Tongue (tissue), 3 donors: ENCODE measurements at places on chromosomes 1 and 21. TPM values are rescaled to one million over a fixed set of nuclear protein-coding genes. Genes with fewer than 3 reads are reported as not detected.

DNA sequence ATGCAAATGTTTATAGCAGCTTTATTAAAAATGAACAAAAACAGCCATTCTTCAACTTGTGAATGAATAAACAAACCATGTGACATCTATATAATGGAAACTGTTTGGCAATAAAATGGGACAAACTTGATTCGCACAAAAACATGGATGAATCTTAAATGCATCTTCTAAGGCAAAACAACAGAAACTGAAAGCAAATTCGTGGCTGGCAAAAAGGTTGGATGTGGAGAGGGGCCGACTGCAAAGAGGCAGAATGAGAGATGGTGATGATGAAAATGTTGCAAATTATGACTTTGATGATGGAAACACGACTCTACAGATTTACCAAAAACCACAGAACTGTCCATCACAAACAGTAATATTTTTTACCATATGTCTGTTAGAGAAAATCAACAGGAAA is 327.0 kb upstream of the NR5A2 start:
- DNase-seq = no peak

GRCh38 chr1:119332622-119333021 is 36.0 kb upstream of the HAO2 start:
- no peak for DNase-seq

GRCh38 chr21:42471206-42471605 is 24.8 kb downstream of the RSPH1 start:
- no peak for DNase-seq

DNA sequence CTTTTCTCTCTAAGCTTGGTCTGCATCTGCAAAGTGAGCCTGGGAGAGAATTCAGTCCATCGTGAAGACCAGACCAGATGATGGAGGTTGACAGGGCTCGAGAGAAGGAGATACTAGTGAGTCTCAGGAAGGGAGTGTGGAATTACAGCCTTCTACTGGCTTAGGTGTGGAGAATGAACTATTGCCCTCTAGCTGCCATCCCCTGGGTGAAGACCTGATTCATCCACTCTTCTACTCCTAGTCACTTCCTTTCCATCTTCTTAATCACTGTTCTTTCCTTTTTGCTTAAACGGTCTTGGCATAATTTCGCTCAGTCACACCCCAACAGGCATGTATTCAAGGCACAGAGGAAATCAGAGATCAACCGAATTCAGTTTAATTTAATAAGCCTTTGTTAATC is 34.0 kb upstream of the HSD17B7 start:
- DNase-seq = no peak

- DNase-seq = no peak
Measured at GRCh38 chr1:197424380-197424779, 156.3 kb downstream of the CRB1 start.

- no peak for DNase-seq
Measured at GRCh38 chr21:26833460-26833939, 11.7 kb downstream of the ADAMTS1 start.

GRCh38 chr1:147236959-147237791 is 5.3 kb upstream of the CHD1L start:
- DNase-seq = no peak

- DNase-seq = peak; percentile 79
Measured at GRCh38 chr1:202998836-202999750, 8.1 kb upstream of the TMEM183A start.

- DNase-seq = no peak
Measured at GRCh38 chr1:211699059-211699458, 23.6 kb upstream of the NEK2 start.

DNAJC8 gene
- total RNA-seq = 33.7 TPM

RIT1 gene
- 32.6 TPM for total RNA-seq

GUCA2B gene
- not detected for total RNA-seq
